ENCODE measurements at places on chromosomes 6 and 20. TPM values are rescaled to one million over a fixed set of nuclear protein-coding genes. Genes with fewer than 3 reads are reported as not detected.

DNA sequence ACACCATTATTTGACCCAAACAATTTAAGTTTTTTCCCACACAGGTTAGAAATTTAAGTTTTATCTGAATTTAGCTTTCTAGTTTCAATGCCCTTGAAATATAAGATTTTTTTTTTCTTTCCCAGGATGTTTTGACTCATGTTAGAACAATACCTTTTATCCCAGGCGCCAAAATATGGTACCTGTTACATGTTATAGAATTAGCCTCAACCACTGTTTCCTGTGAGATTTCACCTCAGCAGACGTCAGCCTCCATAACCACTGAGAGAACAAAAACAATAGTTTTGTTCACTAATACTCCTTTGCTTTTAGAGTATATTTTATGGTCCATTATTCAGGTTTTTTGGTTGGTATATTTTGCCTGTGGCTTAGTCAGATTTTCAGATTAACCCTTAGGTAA, 302.9 kb downstream of the CDKAL1 start:
- H3K4me3 ChIP-seq: no peak overlapping the region
- H3K4me1 ChIP-seq: no peaks in the 10 kb centered on the region
- no peaks in the 10 kb centered on the region for H3K27me3 ChIP-seq

GRCh38 chr6:130105996-130106704, 87.8 kb downstream of the L3MBTL3 start:
- H3K27me3 ChIP-seq: no peaks in the 10 kb centered on the region
- no peak for DNase-seq
- H3K36me3 ChIP-seq: no peaks in the 10 kb centered on the region
- H3K4me3 ChIP-seq: no peak overlapping the region
- peak overlapping the region; percentile 48 for H3K27ac ChIP-seq

Gene MAVS
- polyA plus RNA-seq: 12.2 TPM

Gene THEMIS
- polyA plus RNA-seq: not detected

Gene BMP6
- polyA plus RNA-seq: 0.22 TPM

Gene CYP39A1
- not detected for polyA plus RNA-seq

- H3K4me3 ChIP-seq: no peak overlapping the region
- H3K27ac ChIP-seq: no peak overlapping the region
These were observed 7.7 kb downstream of the TPMT start for GRCh38 chr6:18147160-18147559.

- no peak for DNase-seq
- no peak overlapping the region for H3K4me3 ChIP-seq
- no peak overlapping the region for H3K27ac ChIP-seq
- no peaks in the 10 kb centered on the region for H3K27me3 ChIP-seq
- no peaks in the 10 kb centered on the region for H3K4me1 ChIP-seq
These were observed 70.1 kb downstream of the PHF3 start for GRCh38 chr6:63705707-63706106.

DNA sequence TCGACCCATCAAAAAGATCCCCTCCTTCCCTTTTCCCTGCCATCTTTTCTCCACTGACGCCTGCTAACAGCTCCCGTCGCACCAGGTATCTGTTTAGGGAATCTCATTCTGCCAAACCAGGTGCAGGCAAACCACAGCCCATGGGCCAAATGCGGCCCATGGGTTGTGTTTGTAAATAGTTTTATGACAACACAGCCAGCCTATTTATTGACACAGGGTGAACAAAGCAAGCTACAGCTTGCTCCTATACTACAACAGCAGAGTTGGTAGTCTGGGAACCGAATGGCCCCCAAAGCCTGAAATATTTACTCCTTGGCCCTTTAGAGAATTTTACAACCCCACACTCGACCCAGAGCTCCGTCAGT, 16.4 kb downstream of the NFATC2 start:
- H3K27me3 ChIP-seq: no peaks in the 10 kb centered on the region
- peak overlapping the region; percentile 60 for H3K27ac ChIP-seq
- no peak overlapping the region for H3K4me3 ChIP-seq
- peaks cover 61% of the 10 kb centered on the region for H3K4me1 ChIP-seq

Gene ID4
- not detected for polyA plus RNA-seq

DNA sequence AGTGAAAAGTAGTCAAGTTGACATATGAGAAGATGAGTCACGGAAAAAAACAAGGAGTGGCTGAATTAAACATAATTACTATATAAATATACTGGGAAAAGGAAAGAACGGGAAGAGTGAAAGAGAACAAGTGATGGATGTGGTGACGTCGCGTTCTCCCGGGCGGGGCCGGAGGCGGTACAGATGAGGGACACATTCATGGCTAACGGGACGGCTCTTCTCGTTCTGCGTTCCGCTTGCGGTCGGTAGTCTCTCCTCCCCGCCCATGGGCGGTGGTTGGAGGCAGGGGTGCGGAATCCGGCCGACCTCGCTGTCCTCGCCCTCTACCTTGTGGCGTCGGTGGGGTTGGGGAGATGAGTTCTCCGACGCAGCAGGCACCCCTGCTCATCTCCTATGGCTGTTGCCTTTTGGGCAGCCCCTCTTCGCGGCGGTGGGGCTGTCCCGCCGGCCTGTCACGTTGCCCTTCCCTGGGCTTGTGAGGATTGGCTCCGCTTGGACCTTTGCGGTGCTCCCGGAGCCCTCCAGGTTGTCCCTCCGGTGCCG, 22.5 kb downstream of the HLA-G start:
- H3K36me3 ChIP-seq: no peaks in the 10 kb centered on the region
- H3K27me3 ChIP-seq: peaks cover 27% of the 10 kb centered on the region
- H3K27ac ChIP-seq: no peak overlapping the region

GRCh38 chr6:31008165-31008564, 2.1 kb upstream of the MUC22 start:
- no peaks in the 10 kb centered on the region for H3K36me3 ChIP-seq
- DNase-seq: no peak

GRCh38 chr6:131412960-131413830, 159.8 kb upstream of the ARG1 start:
- no peak overlapping the region for H3K27ac ChIP-seq
- H3K27me3 ChIP-seq: no peaks in the 10 kb centered on the region
- no peaks in the 10 kb centered on the region for H3K36me3 ChIP-seq

GRCh38 chr20:32314768-32315167, 37.3 kb downstream of the KIF3B start:
- no peaks in the 10 kb centered on the region for H3K27me3 ChIP-seq
- H3K4me3 ChIP-seq: no peak overlapping the region
- no peak overlapping the region for H3K27ac ChIP-seq
- no peak for DNase-seq
- peaks cover 26% of the 10 kb centered on the region for H3K36me3 ChIP-seq
- H3K4me1 ChIP-seq: no peaks in the 10 kb centered on the region

DNA sequence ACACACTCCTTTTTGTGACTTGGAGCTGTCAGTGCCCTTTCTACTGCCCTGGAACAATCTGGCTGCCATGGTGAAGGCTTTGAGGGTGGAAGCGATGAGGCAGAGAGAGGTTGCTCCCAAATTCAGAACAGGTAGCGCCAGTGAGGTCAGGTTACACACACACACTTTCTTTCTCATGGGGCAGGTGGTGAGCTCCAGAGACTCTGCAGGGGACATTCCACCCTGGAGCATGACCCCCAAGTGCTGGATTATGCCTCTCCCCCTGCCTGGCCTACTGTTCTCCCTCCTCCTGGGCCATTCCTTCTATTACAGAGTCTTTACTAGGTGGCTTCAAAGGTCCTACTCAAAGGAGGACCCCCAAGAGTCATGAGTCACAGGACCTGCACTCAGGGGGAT, 98.0 kb downstream of the EYA2 start:
- H3K27ac ChIP-seq: no peak overlapping the region
- no peak for DNase-seq
- H3K4me3 ChIP-seq: no peak overlapping the region
- no peaks in the 10 kb centered on the region for H3K27me3 ChIP-seq

DNA sequence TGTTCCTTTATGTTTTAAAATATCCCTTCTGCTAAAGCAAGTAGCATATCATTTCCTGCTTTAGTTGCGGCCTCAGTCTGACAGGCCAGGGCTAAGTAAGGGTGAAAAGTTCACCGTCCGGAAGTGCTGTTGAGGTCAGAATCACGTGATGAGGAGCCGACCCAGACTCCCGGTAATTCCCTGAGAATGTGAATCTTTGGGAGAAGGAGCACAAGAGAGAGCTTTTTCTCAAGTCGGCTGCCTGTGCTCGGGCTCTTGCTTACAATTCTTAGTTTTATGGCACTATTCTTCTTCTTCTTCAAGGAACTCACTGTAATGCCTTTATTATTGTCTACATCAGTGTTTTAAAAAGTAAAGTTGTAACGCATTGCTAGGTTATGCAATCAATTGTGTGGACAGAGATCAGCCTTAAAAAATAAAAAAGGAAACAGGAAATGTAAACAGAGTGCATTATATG, 309.3 kb downstream of the PRL start:
- H3K4me3 ChIP-seq: no peak overlapping the region
- H3K27me3 ChIP-seq: no peaks in the 10 kb centered on the region
- H3K4me1 ChIP-seq: peaks cover 27% of the 10 kb centered on the region
- no peaks in the 10 kb centered on the region for H3K36me3 ChIP-seq
- peak; percentile 85 for DNase-seq
- peak overlapping the region; percentile 63 for H3K27ac ChIP-seq

Gene GABBR1
- 48.3 TPM for polyA plus RNA-seq

GRCh38 chr20:10792291-10792690, 118.5 kb upstream of the JAG1 start:
- no peaks in the 10 kb centered on the region for H3K36me3 ChIP-seq
- H3K27me3 ChIP-seq: no peaks in the 10 kb centered on the region
- H3K4me1 ChIP-seq: no peaks in the 10 kb centered on the region
- no peak overlapping the region for H3K4me3 ChIP-seq

- no peaks in the 10 kb centered on the region for H3K36me3 ChIP-seq
- DNase-seq: no peak
- H3K4me3 ChIP-seq: no peak overlapping the region
- no peaks in the 10 kb centered on the region for H3K4me1 ChIP-seq
- H3K27me3 ChIP-seq: peaks cover 12% of the 10 kb centered on the region
These were observed 3.4 kb downstream of the COL9A1 start for GRCh38 chr6:70299456-70299855.

DNA sequence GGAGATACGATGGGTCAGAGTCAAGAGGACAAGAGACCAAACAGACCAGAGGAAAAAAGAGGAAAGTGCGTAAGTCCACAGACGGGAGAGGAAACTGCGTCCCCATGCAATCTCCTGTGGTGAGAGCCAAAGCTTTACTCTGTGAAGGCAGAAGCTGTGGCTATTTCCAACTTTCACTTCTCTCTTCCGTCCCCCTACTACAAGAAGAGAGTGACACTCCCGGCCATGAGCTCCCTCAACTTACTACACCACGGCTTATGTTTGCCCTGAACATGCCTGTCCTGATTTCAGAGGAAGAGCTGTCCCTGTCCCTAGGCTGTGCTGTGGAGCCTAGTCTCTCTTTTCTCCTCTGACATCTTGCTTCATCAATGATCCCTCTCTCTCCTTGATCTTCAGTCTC, 11.5 kb upstream of the SSR1 start:
- H3K27ac ChIP-seq: no peak overlapping the region
- peaks cover 7% of the 10 kb centered on the region for H3K27me3 ChIP-seq
- no peak for DNase-seq
- H3K4me3 ChIP-seq: no peak overlapping the region
- no peaks in the 10 kb centered on the region for H3K36me3 ChIP-seq

DNA sequence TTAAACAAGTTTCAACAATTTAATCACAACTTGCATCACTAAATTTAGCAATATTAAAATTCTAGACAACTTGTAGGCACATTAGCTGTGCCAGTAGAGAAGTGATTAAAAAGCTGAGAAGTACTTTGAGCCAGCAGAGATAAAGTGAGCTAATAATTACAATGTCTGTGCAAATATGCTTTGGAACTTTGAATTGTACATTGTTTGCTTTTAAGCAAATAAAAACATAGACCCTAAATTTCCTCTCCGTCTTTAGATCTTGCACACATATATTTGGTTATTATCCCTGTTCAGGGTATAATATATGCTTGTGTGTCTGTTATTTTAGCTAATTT, 44.2 kb upstream of the DEFB112 start:
- H3K4me3 ChIP-seq: no peak overlapping the region
- no peaks in the 10 kb centered on the region for H3K36me3 ChIP-seq
- no peak overlapping the region for H3K27ac ChIP-seq
- H3K27me3 ChIP-seq: no peaks in the 10 kb centered on the region

Gene SLC16A10
- polyA plus RNA-seq: 0.24 TPM

DNA sequence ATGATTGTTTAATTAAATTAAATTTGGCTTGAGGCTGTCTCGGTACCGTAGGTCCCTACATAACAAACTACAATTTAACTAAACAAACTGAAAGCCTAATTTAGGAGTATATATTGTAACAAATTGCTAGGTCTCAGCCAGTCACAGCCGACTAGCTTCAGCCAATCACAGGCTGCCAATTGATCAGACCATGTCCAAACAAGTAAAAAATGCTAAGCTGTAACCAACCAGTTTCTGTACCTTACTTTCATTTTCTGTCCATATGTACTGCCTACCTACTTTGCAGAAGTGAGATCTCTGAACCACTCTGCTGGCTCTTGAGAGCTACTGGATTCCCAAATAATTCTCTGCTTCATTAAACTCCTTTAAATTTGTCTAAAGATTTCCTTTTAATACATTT, 648.0 kb upstream of the GJE1 start:
- no peaks in the 10 kb centered on the region for H3K4me1 ChIP-seq
- no peak overlapping the region for H3K4me3 ChIP-seq
- no peaks in the 10 kb centered on the region for H3K27me3 ChIP-seq
- no peaks in the 10 kb centered on the region for H3K36me3 ChIP-seq
- H3K27ac ChIP-seq: no peak overlapping the region

Gene BTN2A1
- 18.0 TPM for polyA plus RNA-seq

DNA sequence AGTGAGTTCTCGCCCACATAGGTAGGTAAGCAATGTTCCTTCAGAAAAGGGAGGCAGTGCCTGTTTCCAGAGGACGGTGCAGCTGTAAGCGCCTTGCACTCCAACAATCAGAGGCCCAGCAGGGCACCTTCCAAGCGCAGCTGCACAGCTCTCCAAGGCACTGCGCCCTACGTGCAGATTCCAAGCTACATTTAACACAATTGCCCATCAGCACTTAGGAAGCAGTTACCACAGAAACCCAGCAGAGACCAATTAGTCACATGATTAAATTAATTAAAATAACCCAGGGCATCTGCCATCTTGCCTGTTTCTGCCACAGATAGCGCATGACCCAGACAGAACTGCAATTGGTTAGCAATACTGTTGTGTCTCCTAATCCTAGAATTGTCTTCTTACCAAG, 65.5 kb downstream of the SOBP start:
- no peak for DNase-seq
- H3K27ac ChIP-seq: no peak overlapping the region
- no peaks in the 10 kb centered on the region for H3K36me3 ChIP-seq
- H3K4me3 ChIP-seq: no peak overlapping the region
- peaks cover 12% of the 10 kb centered on the region for H3K27me3 ChIP-seq

Gene LY6G5C
- polyA plus RNA-seq: not detected

Gene FNDC11
- 1.2 TPM for polyA plus RNA-seq

DNA sequence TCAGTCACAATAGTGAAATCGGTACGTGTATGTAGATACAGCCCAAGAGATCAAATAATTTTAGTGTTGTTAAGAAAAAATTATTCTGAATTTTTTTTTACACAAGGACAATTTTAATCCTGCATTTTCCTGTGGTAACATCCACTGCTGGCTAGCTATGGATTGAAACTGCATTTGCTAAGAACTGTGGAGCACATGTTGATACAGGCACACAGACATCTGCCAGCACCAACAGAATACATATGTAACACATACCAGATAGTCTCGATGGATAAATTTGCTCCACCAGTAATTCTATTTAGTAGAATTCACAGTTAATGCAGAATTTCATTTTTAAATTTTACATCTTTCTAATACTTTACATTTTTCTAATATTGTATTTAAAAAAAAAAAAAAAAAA, 2.2 kb downstream of the ASIP start:
- H3K27me3 ChIP-seq: 0 out of 2 replicates have a peak, but pooled peaks cover 3% of the 10 kb centered on the region
- DNase-seq: no peak
- no peaks in the 10 kb centered on the region for H3K36me3 ChIP-seq
- H3K4me3 ChIP-seq: no peak overlapping the region
